Activated T-cell treated with anti-CD3 and anti-CD28 coated beads for 4 hours (primary cell): ENCODE measurements at places on chromosomes 11 and 22.

- no peak for DNase-seq
These were observed 363.6 kb downstream of the TTC28 start for GRCh38 chr22:28316014-28316413.

DNA sequence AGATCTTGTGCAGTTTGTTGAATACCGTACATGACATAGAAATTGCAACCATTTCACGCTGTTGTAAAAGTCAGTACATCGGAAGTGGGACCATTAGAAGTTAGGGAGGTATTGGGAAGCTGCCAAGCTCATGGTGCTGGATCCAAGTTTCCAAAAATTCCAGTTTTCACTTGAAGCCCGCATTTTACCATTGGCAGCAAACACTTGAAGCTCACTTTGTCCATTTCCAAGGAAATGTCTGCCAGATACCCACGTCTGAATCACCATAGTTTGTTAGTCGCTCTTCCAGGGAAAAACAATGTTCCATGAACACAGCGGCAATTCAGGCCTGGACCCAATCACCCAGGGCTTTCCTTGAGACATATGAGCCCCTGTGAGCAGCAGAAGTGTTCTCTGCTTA is 22.6 kb upstream of the PARVB start:
- no peak for DNase-seq

DNA sequence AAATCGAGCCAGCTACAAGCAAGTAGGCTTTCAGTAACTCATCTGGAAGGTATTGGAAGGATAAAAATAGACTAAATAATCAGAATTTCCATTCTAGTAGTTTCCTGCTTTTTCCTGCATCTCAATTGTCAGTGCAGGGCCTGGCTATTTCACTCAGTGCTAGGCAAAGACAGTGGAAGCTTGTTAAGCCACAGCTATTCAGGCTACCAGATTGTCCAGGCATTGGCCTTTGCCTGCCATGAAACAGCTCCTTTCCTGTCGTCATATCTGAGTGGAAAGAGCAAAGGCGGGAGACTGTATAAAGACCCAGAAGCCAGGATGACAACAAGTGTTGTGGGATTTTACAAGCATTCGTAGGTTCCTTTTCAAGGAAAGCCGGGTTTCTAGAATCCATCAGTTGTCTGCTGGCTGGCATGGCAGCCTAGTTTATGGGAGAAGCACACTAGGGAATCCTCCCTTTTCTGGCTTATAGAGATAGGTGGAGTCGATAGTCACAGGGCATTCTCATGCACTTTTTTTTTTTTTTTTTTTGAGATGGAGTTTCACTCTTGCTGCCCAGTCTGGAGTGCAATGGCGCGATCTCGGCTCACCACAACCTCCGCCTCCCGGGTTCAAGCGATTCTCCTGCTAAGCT is 2.0 kb upstream of the TNRC6B start:
- DNase-seq: no peak

- DNase-seq: no peak
These were observed 35.0 kb upstream of the CACNG2 start for GRCh38 chr22:36738416-36739020.

- DNase-seq: no peak
These were observed 4.5 kb downstream of the GAL start for GRCh38 chr11:68688881-68689280.

DNA sequence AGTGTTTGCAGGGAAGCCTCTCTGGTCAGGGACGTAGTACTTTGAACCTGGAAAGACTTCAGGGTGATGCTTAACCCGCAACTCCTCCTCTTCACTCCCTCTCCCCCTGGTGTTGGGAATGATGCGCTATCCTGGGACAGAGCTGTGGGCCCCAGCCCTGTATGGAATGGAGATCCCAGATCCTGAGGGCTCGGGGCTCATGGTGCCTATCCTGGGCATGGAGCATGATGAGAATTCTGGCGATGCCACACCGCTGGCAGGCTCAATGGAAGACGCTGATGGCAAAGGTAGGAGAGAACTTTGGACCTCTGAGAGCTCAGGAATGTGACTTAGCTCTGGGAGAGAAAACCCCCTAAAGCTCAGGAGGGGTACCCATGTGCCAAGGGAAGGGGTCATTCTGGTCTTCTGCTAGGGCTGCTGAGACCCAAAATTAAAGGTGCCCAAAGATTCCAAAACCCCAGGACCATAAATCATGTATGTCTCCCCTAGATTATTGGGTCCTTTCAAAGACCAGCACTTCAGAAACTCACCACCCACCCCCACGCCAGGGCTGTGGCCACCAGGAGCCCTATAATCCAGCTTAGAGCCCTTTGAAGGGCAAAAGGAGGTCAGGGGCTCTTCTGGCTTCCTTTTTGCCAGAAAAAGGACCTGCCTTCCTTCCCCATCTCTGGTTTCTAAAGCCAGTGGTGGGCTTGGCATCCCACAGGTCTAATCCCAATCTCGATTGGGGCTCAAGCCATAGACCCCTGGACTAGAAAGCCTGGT is 52.5 kb downstream of the BTG4 start:
- no peak for DNase-seq

- no peak for DNase-seq
These were observed 1.1 kb upstream of the SERGEF start for GRCh38 chr11:18013790-18014507.

DNA sequence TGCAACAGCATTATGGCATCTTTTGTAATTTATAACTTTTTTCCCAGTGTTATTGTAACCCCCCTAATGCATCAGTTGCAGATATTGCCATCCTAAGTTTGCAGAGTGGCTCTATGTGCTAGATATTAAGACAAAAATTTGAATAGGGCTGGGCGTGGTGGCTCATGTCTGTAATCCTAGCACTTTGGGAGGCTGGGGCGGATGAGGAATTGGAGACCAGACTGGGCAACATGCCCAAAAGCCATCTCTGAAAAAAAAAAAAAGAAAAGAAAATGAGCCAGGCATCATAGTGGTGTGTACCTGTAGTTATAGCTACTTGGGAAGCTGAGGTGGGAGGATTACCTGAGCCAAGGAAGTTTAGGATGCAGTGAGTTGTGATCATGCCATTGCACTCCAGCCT is 50.1 kb upstream of the MUC15 start:
- DNase-seq: no peak

GRCh38 chr11:20669820-20670684 is 666 bp downstream of the NELL1 start:
- no peak for DNase-seq

GRCh38 chr11:103550811-103551210 is 441.6 kb downstream of the DYNC2H1 start:
- no peak for DNase-seq

DNA sequence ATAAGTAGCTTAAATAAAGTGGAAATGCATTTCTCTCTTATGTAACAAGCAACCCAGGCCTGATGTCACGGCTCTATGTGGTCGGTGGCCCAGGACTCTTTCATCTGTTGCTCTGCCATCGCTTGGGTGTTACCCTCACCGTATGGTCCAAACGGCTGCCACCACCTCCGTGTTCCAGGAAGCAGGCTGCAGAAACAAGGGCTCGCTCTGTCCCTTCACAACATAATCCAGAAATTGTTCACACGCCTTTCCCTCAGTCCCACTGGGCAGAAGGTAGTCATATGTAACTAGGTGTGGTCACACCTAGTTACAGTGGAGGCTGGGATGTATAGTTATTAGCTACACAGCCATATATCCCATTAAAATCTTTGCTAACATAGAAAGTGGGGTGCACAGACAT is 421.0 kb downstream of the SOX6 start:
- no peak for DNase-seq

DNA sequence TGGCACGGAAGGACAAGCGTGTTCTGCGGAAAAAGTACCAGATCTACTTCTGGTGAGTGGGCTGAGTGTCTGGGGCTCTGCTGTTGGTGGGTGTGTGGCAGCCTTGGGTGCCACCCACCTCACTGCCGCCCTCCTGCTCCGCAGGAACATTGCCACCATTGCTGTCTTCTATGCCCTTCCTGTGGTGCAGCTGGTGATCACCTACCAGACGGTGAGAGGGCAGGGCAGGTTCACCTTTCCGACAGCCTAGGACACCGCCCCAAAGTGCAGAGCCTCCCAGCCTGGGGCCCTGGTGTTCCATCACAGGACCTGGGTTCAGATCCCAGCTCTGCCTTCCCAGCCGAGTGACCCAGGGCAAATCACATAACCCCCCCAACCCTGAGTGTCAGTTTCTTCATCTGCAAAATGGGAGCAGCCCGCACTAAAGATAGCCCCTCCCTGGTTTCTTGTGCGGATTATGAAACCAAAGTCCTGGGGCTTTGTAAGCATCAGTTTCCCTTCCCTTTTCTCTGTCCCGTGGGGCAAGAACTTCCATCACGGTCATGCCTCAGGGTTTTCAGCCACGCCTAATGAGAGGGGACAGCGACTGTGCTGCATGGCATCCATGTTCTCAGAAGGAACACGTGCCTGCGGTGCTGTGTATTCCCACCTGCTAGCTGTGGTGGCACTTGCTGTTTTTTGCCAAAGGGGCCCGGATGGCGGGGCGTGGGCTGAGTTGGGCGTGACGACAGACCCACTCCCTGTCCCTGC is 9.8 kb upstream of the TAGLN start:
- DNase-seq: no peak

DNA sequence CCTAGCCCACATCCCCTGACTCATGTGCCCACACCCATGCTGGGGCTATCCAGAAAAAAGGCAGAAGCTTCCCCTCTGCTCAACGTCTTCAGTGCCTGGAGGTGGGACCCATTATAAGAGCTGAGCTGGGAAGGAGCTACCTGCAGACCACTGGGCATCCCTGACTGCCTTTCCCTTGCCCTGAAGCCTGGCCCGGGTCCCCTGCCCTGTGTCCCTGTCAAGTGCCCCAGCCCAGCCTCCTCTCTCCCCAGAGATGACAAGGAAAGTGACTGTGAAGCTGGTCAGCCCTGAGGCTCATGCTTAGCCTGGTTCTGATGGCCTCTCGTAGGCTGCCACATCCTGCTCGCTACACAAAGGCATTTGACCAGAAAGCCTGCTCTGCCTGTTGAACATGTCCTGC is 140.4 kb downstream of the PARVA start:
- DNase-seq: no peak

DNA sequence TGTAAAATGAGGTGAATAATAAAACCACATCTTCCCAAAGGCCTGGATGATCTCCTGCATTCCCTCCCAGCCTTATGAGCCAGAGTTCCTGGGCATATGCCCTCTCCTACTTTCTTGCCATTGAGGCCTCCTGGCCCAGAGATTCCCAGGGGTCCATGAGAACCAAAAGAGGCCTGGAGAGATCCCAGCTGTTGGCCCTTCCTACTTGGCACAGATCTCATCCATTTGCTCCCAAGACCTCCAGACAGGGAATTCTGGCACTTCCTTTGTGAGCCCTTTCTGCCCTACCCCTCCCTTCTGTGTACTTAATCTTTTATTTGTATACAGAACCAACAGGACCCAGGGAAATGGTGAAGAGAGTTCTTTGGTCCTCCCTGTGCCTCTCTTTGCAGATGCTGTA is 21.4 kb downstream of the POU2F3 start:
- DNase-seq: no peak

DNA sequence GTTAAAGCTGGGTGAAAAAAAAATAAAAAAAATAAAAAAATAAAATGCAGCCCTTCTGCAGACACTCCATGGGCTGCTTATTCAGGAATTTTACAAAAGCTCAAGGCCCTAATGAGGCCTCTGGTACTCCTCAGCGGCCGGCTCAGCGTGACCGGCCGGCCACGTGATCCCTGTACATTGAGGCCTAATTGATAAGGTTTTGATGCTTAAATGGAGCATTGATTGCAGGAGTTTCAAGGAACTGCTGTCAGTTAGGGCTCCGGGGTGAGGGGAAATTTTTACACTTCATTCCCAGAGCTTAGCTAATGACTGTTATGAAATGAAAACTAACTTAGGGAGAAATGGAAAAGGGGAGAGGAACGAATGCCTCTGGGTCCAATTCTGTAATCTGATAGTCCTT is 368.8 kb upstream of the KIRREL3 start:
- DNase-seq: no peak
